HFFc6 (cell line): ENCODE measurements at places on chromosomes 6 and 20. TPM values are rescaled to one million over a fixed set of nuclear protein-coding genes. Genes with fewer than 3 reads are reported as not detected.

- H3K36me3 ChIP-seq = peaks cover 21% of the 10 kb centered on the region; the same call in 1 of the 2 replicates
- H3K27me3 ChIP-seq = peaks cover 3% of the 10 kb centered on the region; the same call in 1 of the 2 replicates
- no peak overlapping the region for H3K4me3 ChIP-seq
- H3K27ac ChIP-seq = no peak overlapping the region
- no peaks in the 10 kb centered on the region for H3K4me1 ChIP-seq
- no peak for DNase-seq
These were observed 191.5 kb downstream of the DLL1 start for GRCh38 chr6:170099387-170099786.

DNA sequence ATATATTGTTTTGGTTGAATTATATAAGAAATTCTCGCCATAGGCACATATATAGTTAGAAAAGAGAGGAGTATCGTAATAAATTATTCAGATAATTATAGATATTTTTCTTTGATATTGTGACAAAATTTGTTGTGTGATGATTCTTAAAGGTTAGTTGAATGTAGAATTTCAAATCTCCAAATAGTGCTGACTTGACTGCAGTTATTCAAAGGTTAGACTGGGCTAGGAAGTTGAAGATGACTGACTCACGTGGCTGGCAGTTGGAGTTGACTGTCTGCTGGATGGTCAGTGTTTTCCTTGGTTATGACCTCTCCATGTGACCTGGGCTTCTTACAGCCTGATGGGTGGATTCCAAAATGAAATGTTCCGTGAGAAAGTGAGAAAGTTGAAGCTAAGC, 55.3 kb downstream of the FLRT3 start:
- DNase-seq = no peak
- H3K27ac ChIP-seq = no peak overlapping the region
- H3K27me3 ChIP-seq = no peaks in the 10 kb centered on the region
- no peaks in the 10 kb centered on the region for H3K4me1 ChIP-seq
- H3K36me3 ChIP-seq = no peaks in the 10 kb centered on the region

DNA sequence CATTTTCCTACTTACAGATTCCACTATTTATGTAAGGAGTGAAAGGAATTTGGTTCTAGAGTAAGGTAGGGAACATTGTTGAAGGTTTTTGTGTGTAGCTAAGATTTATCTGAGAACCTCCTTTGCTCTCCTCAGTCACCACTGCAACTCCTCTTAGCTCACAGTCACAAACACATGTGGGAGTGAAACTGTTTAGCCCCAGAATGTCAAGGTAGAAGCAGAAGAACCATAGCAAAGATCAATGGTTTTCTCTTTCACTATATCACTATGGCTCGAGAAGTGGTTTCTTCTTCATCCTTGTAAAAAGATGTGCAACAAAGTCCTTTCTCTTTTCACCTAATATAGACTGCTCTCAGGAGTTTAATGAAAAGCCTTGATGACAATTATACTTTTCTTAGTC, 6.5 kb upstream of the DEFB112 start:
- H3K36me3 ChIP-seq = no peaks in the 10 kb centered on the region
- DNase-seq = no peak
- no peak overlapping the region for H3K4me3 ChIP-seq
- H3K27ac ChIP-seq = no peak overlapping the region

Gene PKHD1
- not detected in 3 replicates for total RNA-seq

Gene PRRT1
- total RNA-seq = 3.7 to 5.8 TPM (median 4.4 TPM) in 3 replicates

Gene SGK2
- 0.21 TPM in 1 of 3 replicates, not detected in the others for total RNA-seq
